ENCODE measurements at places on chromosomes 4 and X.

DNA sequence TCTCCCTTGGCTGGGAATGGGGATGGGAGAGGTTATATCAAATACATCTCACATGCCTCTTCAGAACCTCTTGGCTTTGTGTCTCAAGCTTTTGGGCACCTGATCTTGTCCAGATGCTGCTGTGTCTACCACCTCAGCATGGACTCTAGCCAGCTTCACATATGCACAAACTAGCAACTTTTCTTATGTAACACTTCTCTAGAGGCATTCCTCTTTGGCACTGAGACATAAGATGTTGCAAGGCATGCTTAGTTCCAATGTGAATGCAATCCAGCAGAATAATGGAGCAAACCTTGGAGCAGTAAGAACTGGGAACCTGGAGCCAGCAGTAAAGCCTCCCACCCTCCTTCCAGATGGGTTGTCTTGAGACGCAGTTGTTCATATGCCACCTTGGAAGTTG, 113.4 kb upstream of the TMEM47 start:
- no peak for DNase-seq

- no peak for DNase-seq
Measured at GRCh38 chr4:81143183-81143582, 71.8 kb downstream of the PRKG2 start.

DNA sequence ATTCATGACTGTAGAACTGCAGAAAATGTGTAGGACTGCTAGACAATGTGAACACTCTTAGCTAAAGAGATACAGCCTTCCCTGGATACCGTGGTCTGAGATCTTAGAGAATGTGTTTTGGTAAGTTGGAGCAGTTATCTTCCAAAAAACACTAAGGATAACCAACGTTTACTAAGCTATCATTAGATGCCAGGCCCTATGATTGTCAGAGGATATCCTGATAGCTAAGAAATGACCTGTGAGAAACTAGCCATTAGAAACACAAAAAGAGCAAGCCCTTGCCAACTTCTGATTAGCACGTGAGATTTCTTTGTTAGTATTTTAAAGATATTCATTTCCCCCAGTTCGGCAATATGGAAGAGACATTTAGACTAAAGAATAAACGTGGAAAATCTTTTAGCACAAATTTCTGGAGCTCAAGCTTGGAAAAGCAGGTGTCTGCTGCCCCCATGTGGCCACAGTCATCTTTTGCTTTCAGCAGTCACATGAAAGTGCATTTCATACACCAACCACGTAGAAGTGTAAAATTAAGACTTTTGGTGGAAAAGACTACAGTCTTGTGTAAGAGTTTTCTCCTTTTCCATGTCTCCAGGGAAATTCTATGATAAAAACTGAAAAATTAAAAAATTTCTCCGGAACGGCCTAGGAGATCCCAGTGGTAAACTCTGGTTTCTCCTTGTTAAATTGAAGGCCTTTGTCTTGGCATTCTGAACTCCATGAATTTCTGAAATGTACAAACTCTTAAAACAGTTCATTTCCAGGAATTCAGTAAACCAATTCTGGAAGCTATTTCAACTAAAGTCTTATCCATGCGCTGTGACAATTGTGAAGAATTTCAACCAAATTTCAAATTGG, 136.4 kb downstream of the ZNF674 start:
- DNase-seq = peak; percentile 49

GRCh38 chr4:79575709-79576428, 167.8 kb upstream of the GK2 start:
- no peak for DNase-seq

GRCh38 chr4:15717657-15718416, 15.0 kb downstream of the BST1 start:
- no peak for DNase-seq

- no peak for DNase-seq
Measured at GRCh38 chr4:153471698-153472093, 5.5 kb downstream of the TMEM131L start.

Data from stimulated activated CD8-positive, alpha-beta memory T cell treated with anti-CD3 and anti-CD28 coated beads, Interleukin-4, amount 100 ng/mL, for 4 hours (primary cell).